ACHN (cell line): ENCODE measurements at places on chromosomes 3 and 15.
A peak's percentile ranks its signal among the peaks of the same experiment; 100 is the strongest.

- DNase-seq, result no peak
Observed at GRCh38 chr3:16337856-16338540, 73.0 kb downstream of the OXNAD1 start.

DNA sequence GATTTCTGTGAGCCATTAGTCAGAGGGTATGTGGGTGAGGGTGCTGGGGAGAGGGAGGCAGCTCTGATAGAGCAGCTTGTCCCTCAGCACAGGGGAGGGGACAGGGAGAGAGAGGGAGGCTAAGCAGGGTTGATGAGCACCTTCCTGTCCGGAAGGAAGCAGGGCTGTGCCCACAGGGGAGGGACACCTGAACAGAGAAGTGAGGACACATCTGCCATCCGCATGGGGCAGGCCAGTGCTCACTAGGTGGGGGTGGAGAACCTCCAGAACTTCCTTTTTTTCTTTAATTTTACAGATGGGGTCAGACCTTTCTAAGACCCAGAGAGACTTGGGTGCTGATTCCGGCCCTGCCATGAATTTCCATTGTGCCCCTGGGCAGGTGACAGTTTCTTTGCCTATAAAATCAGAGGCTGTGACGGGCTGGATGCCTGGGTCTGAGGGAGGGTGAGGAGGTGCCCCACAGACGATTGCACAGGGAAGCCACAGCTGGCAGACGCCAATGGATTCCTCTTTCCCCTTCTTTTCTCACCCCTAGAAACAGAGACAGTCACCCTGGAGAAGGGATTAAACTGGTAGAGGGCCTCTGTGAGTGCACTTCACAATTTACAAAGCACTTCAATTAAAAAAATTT, 4.1 kb upstream of the TGM5 start:
- DNase-seq, result no peak

- no peak for DNase-seq
Observed at GRCh38 chr3:18422972-18423371, 2.2 kb downstream of the SATB1 start.

- DNase-seq, result no peak
Observed at GRCh38 chr3:52494886-52495495, at the start of gene STAB1. STAB1 (plus strand) TSS chr3:52495338; CDS start chr3:52495414, 76 bp downstream.

DNA sequence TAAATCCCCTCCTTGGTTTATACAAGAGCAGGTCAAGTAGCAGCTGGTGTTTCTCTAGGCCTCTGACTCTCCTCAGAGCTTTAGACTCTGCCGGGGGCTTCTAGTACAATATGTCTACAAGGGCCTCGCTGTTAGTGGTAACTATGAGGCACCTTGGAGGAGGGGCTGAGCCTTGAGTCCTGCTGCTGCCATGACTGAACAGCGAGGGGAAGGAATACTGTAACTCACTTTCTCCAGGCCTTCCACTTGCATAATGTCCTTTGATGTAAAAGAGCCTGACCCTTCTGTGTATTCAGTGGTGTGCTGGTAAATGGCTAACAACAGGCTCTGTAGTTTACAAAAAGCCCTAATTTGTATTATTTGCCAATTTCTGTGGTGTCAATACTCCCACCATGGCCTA, 27.8 kb downstream of the DRD3 start:
- DNase-seq, result no peak

GRCh38 chr3:60076331-60076730, 1026.5 kb upstream of the CFAP20DC start:
- peak; percentile 12 for DNase-seq

- DNase-seq, result no peak
Observed at GRCh38 chr3:120622457-120622856, 26.3 kb downstream of the NDUFB4 start.

GRCh38 chr3:178512647-178513046, 23.6 kb upstream of the KCNMB2 start:
- no peak for DNase-seq

DNA sequence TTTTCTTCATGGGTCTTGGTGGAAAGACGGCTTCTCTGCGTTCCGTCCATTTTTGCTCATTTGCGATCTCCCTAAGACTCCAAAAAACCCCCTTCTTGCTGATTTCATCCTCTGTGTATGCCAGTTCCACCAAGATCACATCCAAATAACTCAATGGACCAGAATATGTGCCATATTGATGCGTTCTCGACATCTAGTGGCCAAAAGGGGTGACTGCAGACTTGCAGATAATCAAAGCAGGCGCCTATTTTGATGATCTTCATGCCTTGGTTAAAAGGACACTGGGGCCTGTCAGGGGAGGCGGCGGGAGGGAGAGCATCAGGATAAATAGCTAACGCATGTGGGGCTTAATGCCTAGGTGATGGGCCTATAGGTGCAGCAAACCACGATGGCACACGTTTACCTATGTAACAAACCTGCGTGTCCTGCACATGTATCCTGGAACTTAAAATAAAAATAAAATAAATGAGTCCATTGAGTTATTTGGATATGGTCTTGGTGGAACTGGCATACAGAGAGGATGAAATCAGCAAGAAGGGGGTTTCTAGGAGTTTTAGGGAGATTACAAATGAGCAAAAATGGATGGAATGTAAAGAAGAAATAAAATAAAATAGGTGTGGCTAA, 104.2 kb upstream of the RAD18 start:
- DNase-seq, result peak; percentile 49

- DNase-seq, result peak; percentile 20
Observed at GRCh38 chr3:146091397-146091796, 69.6 kb downstream of the PLOD2 start.
